ENCODE measurements at places on chromosomes 2 and 18. TPM values are rescaled to one million over a fixed set of nuclear protein-coding genes. Genes with fewer than 3 reads are reported as not detected.

- DNase-seq = no peak
These were observed 147.4 kb downstream of the TXNL1 start for GRCh38 chr18:56490942-56491341.

DNA sequence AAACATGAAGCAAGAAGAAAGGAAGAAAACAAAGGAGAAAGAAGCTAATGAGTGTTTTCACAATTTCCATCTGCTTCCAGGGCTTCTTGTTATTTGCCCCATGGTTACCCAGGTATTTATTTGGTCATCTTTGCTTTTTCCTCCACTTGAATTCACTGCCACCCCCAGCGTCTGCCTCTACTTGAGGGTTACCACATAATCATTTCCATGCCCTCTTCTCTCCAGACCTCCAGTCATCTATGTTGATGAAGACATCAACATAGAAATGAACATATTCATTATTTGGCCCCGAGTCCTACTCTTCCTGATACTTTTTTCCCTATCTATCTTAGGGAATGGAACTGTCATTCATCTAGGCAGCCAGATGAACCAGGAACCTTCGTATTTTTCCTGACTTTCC is 133.6 kb upstream of the CAVIN2 start:
- no peak for DNase-seq

GRCh38 chr2:52343010-52343409 is 1311.1 kb upstream of the NRXN1 start:
- no peak for DNase-seq

Gene PDIA6
- total RNA-seq = 400 TPM

GRCh38 chr18:10591896-10592295 is 66.1 kb downstream of the NAPG start:
- DNase-seq = no peak

GRCh38 chr2:180231015-180231414 is 223.9 kb upstream of the CWC22 start:
- DNase-seq = no peak

GRCh38 chr2:241313543-241314095 is 1.9 kb downstream of the HDLBP start:
- no peak for DNase-seq

DNA sequence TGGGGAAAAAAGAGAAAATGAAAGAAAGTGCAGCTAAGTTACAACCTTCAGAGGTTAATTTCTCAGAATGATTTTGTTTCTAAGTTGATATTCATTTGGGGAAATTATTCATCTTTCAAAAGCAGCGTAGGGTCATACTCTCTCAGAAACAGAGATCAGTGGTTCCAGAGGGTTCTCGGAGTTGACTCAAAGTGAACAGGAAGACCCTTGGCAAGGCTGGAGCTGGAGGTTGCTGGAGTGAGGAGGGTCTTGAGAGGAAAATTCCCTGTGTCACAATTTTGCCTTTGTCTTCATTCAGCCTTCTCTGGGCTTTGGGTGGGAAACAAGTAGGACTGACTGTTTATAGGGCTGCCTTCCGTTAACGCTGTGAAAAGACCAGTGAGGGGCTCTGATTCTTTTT is 168.2 kb downstream of the ICOS start:
- no peak for DNase-seq

DNA sequence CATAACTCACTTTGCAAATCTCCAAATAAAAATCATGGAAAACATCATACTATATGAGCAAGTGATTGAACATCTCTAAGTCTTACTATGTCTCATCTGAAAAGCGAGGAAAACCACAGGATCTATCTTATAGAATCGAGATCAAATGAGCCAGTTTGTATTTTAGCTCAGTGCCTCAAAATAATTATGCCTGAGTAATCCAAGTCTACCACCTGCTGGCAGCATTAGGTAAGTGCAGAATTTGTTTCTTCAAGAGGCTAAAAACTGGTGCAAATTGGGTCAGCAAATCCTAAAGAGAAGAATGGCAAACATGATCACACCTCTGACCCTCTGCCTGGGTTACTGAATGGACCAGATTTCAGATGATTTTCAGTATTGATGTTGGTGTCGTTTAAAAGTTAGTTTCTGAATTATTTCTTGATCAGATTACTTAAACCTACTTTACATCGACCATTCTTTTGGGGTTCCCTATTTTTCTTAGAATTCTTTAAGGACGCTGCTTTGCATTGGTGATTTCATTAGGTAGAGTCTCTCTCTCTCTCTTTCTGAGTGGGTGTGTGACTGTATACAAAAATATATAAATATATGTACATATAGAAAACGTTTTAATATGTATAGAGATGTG is 12.7 kb upstream of the FHOD3 start:
- DNase-seq = no peak

Gene KIF1A
- total RNA-seq = 69.2 TPM

- no peak for DNase-seq
These were observed 108.3 kb upstream of the MAP3K20 start for GRCh38 chr2:172967036-172967982.

- no peak for DNase-seq
These were observed 249.7 kb downstream of the TPGS2 start for GRCh38 chr18:36578871-36579710.
